ENCODE measurements at places on chromosomes 11 and 22.

GRCh38 chr11:36019005-36019596 is 75.2 kb downstream of the LDLRAD3 start:
- peak; percentile 81 for DNase-seq

DNA sequence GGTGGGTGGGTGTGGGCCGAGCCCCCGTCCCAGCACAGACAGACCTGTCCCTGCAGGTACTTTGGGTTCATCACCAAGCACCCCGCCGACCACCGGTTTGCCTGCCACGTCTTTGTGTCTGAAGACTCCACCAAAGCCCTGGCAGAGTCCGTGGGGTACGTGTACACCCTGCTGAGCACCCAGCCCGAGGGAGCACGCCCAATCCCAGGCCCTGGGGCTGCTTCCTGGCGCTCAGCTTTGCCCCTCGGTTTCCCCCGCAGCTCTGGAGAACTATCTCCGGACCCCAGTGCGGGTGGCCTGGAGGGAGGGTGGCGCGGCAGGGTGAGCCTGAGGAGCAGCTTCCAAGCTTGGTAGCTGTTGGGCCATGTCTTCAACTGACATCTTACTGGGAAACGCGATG is 2.0 kb downstream of the FREY1 start:
- DNase-seq: no peak

- no peak for DNase-seq
These were observed 5.8 kb upstream of the CEP295 start for GRCh38 chr11:93655581-93656255.

DNA sequence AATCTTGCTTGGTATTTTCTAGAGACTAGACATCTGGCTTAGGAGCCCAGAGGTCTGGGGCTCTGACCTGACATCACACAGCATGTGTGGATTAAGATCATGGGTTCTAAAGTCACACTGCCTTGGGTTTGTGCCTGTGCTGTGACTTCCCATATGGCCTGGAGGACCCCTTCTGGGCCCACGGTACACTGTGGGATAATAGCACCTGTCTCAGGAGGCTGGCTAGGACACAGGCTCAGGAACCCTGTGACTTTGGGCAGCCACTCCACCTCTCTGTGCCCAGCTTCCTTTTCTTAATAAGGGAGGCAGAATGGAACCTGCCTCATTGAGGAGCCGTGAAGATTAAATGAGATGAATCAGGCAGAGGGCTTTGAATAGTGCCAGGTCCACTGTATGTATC is 99.2 kb upstream of the B3GAT1 start:
- DNase-seq: no peak

DNA sequence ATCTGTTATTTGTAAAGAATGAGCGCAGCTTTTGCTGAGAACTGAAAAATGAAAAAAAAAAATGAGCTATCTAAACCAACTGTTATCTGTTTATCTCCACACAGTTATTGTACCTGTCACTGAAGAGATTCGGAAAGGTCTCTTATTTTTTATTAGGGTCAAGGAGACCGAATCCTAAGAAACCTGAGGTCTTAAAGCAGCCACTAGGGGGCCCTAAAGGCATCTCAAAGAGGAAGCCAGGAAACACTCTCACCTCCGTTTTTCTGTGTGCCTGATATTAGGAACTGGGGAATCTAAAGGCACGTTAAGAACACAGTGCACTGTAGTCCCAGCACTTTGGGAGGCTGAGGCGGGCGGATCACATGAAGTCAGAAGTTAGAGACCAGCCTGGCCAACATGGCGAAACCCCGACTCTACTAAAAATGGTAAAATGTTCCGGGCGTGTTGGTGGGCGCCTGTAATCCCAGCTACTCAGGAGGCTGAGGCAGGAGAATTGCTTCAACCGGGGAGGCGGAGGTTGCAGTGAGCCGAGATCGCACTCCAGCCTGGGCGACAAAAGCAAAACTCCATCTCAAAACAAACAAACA is 3.5 kb upstream of the LARGE1 start:
- DNase-seq: peak; percentile 85

DNA sequence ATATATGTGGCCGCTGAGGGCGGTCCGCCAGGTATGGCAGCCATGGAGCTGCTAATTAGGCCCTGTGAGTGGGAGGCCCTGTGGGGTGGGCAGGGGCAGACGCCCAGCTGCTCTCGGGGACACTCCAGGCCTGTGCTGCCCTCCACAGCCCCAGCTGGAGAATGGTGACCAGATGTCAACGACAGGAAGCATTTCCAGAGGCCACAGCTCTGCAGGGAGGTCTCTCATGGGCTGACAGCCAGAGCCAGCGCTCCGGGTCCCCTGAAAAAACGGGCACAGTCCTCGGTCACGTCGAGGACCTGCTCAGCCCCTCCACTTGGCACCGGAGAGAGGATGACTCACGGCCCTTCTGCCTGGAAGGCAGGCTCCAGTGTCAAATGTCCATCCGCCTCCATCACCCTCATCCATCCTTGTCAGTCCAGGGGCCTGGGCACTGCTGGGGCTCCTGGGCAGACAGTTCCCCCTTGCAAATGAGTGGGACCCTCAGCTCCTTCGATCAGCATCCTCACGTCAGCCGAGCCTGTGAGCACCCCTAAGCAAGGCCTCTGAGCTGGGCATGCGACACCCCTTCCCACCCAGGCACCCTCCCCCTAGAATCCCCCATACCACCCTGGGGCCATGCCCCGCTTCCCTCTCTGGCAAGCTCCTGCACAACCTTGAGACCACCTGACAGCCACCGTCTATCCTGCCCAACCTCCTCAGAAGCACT is 1.9 kb downstream of the BID start:
- peak; percentile 32 for DNase-seq

DNA sequence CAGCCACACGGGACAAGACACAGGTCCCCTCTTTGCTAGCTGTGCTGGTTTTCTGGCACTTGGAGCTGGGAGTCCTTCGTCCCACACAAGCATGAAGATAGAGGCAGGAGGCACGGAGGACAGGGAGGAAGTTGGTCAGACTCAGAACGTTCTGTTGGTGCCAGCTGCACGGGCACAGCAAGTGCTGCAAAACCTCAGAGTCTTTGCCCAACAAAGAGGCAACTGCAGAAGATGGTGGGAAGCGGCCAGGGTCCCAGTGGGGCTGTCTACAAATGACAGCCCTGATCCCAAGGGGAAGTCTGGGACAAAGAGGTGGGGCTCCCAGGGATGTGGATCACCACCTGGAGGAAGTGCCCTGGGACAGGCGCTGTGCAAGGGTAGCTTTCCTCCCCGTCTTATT is 9.4 kb upstream of the OSM start:
- DNase-seq: no peak

GRCh38 chr22:39184586-39185577 is 32.4 kb upstream of the CBX7 start:
- DNase-seq: no peak

- DNase-seq: no peak
These were observed 177.5 kb upstream of the CTSC start for GRCh38 chr11:88515002-88515401.

GRCh38 chr22:22753526-22754267 is 109.3 kb downstream of the GGTLC2 start:
- DNase-seq: peak; percentile 13

- peak; percentile 74 for DNase-seq
These were observed 534.3 kb downstream of the NTM start for GRCh38 chr11:131904756-131905155.

- peak; percentile 58 for DNase-seq
These were observed 504 bp downstream of the CFL1 start for GRCh38 chr11:65857500-65857852.

- DNase-seq: peak; percentile 42
These were observed 7.7 kb upstream of the NEAT1 start for GRCh38 chr11:65414776-65415498.

DNA sequence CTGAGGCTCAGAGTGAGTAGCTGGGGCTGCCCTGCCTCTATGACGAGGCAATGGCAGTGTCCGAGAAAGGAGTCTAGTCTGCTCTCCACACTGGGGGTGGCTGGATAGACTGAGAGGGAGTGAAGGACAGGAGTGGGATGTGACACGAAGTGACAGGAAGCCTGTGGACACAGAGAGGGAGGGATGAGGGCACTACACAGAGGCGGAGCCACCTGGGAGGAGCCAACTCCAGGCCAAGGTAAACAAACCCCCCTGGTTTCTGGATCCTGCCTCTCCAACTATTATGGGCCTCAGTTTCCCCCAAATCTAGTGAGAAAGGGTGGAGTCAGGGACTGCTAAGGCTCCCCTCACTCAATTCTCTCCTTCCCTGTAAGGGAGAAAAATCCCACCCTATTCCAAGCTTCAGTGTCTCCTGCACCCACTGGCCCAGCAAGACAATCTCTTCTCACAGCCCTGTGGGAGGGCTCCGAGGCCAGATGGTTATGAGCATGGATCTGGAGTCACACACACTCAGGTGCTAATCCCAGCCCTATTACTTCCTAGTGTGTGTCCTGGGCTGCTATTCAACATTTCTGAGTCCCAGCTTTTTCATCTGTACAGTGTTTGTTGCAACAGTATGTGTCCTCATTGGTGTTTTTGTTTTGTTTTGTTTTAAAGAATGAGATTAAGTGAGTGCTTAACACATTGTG is 24.9 kb downstream of the ASPHD2 start:
- peak; percentile 81 for DNase-seq

- peak; percentile 58 for DNase-seq
These were observed 11.0 kb upstream of the SLC5A4 start for GRCh38 chr22:32265882-32266767.

DNA sequence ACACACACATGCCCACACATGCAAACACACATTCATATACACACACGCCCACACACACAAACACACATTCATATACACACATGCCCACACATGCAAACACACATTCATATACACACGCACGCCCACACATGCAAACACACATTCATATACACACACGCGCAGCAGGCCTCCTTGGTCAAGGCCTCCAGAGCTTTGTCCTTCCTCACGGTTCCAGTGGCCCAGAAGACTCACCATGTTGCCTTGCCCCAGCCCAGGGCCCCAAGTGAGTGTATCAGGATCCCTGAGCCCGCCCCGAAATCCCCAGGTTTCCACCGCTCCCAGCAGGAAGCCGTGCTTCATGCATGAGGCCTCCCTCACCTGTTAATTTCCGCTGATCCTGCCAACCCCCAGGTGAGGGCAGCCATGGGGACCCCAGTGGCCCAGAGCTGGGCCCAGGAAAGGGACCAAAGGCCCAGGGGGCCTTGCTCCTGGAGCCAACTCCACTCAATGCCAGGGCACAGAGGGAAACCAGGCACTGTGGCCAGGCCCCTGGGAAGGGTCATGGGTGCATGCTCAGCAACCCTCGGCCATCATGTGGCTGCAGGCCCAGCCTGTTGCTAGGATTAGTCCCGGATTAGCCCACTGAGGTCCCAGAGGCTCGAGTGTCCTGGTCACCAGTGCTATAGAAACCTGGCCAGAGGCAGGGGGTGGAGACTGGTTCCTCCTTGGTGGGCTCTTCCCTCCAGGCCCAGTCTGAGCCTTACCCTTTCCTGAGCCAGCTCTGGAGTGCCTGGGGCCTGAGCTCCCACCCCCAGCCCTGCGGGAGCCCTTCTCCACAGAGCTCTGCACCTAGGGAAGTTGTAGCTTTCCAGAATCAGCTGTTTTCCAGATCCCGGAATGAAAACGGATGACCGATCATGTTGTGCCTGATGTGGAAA is 34.4 kb downstream of the IGF2 start:
- DNase-seq: no peak

GRCh38 chr11:18768472-18768901 is 23.1 kb downstream of the PTPN5 start:
- no peak for DNase-seq

DNA sequence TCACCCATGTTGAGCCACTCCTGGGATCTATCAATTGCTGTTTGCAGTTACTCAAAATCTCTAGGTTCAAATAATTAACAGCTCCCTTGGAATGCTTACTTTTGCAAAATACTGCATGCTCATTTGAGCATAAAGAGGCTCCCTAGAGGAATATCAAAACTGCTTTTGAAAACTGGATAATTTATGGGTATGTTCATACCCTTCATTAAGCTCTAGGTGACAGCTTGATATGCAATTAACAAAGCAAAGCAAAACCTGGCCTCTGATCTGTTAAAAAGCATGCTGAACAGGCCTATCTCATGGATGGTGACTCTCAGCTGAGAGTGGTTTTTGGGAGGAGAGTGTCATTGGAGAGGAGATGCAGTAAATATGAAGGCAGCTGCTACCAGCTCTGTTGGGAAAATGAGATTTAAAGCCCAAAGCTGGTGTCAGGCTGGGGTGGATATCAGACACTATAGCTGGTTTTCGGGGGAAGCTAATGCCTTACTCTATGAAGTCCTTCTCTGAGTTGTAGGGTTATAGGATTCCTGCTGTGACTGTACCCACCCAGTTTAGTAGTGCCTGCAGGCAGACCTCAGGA is 110.9 kb downstream of the RASSF10 start:
- no peak for DNase-seq

GRCh38 chr22:19115628-19116027 is 6.6 kb downstream of the DGCR2 start:
- DNase-seq: peak; percentile 33

GRCh38 chr11:57274904-57275498 is 38.0 kb upstream of the APLNR start:
- no peak for DNase-seq

DNA sequence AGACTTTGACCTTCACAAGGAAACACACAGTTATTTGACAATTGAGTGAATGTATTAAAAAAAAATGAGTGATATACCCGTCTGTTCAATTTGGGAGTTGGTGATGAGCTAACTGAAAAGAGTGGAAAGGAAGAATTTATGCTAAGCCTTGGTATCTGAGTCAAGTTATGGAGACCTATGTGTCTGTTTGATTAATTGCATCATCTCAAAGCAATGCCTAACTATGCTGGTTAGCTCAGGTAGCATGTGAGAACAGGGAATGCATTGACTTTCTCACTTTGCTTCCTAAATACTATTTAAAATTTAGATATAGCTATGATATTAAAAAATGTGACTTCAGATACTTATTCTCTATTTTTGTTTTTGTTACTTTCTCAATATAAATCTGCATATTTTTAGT is 110.5 kb downstream of the DDX10 start:
- no peak for DNase-seq

DNA sequence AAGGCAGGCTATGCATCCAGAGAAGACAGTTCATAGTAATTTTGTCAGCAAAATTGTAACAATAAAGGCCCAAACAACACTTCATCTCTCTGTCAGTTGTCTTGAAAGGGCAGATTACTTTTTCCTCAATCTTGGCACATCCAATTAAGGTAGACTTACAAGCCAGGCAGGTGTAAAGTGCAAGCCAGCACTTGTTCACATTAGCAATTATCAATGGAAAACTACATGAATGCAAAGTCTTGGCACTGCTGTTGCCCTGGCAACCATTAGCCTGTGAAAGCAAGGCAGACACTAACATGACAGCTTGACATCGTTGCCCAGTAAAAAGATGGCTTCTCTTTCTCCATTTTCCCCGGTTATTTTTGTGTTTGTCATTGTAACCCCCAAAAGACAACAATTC is 677.2 kb upstream of the TENM4 start:
- no peak for DNase-seq

- peak; percentile 40 for DNase-seq
These were observed 35.5 kb downstream of the FZD4 start for GRCh38 chr11:86919557-86920210.

All from G401 (cell line).